ENCODE measurements at places on chromosomes 6 and 20.

DNA sequence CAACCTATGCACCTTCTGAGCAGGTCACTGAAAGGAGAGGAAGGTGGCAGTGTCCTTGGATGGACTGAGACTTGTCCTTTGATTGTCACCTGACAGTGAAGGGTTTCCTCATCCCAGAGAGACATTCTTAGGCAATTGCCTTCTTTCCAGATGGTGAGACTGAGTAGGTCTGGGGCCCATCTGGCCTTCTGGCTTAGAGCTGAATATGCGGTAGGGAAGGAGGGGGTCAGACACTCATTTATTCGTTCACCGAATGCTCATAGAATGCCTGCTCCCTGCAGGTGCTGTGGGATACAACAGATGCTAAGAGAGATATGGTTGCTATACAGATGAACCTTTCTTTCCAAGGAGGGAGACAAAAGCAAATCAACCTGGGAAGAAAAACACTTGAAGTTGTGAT, 76.8 kb downstream of the BMP6 start:
- DNase-seq: no peak

GRCh38 chr6:4342407-4343137, 207.2 kb upstream of the ECI2 start:
- DNase-seq: no peak

- no peak for DNase-seq
Observed at GRCh38 chr20:5586720-5587119, 163.5 kb upstream of the SHLD1 start.

DNA sequence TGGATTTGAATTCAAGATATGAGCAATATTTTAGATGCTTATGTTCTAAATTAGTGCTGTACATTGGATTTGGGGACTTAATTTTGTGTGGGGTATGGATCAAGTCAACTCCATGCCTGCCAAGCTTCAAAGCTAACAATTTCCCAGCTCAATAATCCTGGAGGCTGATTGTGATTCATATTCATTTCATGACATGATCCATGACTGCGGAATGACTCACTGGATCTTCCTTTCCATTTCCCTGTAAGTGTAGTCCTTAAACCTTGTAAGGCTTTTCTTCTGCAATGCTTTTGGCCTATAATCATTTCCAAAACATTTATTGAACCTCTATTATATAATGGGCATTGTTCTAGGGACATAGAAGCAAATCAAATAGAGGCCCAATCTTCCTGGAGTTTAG, 44.7 kb upstream of the CCN2 start:
- DNase-seq: peak; percentile 31

DNA sequence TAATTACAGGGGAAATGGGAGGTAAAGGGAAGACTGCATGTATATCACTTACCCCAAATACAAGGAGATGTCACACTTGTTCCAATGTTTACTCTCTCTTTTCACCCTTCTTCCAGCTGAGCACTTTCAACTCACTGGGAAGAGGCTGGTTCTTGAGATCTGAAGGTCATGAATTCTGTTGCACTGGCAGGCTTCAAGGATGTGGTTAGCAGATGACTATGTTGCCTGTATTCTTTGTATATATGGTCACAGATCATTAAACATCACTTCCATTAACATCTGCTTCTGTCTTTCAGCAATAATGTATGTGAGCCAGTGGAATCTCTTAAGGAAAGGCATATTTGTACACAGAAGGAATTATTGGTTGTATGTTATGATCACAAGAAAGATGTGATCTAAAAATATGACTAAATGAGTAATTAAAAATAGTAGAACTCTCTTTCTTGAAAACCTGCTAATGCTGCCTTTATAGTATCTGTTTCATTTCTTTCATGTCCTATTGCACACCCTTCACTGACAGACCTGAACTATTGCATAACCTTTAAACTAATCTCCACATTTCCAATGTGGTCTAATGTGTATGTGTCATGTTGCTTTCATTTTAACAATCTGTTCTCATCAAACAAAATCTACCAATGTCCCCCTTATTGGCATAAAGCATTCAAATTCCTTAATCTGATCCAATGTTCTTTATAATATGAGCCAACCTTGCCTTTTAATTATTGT, 131.4 kb upstream of the EPHA7 start:
- DNase-seq: peak; percentile 75

All from DMS53 (cell line).